Dermis microvascular lymphatic vessel endothelial cell (primary cell): ENCODE measurements at places on chromosomes 12 and 14.

DNA sequence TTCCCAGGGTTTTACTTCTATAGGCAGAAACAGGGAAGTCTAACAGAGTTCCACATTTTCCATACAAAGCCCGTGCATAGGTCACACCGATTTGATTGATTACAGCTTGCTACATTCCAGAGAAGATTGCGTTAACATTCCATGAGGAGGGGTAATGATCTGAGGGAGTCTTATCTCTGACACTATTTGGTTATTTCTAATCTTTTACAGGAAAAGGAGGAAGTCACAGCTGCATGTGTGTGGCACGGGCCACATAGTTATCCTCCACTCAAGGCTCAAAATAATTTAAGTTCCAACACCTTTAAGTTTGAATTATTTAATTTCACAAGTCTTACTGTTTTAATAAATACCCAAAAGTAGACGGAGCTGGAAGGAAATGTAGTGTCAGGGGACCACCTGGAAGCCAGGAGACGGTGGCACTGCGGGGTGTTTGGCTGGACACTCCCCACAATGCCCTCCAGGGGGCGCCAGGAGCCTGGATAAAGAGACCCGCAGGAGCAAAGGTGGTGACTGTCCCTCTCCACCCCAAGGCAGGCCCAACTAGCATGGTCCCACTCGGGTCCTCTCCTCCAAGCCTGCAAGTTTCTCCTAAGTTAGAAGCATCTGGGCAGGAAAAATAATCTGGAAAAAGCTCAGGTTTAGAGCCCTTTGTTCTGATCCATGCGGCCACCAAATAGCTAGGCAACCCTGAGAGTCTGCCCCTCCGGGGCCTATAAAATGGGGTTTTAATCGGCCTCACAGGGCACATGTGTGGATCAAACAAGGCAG, 20.2 kb downstream of the KRT8 start:
- peak; percentile 25 for DNase-seq

GRCh38 chr14:20609215-20610001, 18.2 kb upstream of the RNASE12 start:
- DNase-seq, result peak; percentile 86

GRCh38 chr12:109432842-109433304, 44.2 kb downstream of the KCTD10 start:
- peak; percentile 91 for DNase-seq

DNA sequence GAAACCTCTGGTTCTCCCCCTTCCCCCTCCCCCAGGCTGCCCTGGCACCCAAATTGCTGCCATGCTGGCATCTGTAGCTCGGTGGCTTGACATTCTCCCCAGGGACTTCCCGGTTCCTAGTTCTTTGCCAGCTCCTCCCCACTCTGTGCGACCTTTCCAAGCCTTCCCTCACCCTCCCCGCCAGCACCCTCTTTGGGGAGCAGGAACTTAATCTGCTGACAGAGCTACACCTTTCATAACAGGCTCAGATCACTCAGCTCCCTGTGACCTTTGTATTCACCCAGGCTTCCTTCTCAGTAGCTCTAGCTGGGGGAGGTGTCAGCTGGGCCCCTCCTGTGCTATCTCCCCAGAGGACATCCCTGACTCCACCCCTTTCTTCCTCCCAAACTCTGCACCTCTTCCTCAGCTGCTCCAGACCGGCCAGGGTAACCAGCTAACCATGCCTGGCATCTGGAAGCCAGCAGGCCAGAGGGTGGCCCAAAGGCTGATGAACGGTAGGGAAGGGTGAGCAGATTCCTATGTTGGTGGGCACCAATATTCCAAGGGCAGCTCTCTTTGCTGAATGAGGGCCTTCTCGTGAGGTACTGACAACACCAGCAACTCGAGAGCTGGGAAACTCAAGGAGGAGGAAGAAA, 1.8 kb upstream of the COX14 start:
- DNase-seq, result no peak

DNA sequence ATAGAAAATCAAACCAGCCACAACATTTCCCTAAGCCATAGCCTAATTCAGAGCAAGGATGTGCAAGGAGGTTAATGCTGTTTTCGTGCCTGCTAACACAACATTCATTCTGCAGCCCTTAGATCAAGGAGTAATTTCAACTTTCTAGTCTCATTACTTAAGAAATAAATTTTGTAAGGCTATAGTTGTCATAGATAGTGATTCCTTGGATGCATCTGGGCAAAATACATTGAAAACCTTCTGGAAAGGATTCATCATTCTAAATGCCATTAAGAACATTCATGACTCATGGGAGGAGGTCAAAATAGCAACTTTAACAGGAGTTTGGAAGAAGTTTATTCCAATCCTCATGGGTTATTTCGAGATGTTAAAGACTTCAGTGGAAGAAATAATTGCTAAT, 283.2 kb downstream of the RPAP3 start:
- DNase-seq, result no peak

- DNase-seq, result no peak
These were observed 38.3 kb upstream of the PRB2 start for GRCh38 chr12:11433664-11434063.

- peak; percentile 25 for DNase-seq
These were observed 409.5 kb downstream of the SLC6A15 start for GRCh38 chr12:84502907-84503787.

DNA sequence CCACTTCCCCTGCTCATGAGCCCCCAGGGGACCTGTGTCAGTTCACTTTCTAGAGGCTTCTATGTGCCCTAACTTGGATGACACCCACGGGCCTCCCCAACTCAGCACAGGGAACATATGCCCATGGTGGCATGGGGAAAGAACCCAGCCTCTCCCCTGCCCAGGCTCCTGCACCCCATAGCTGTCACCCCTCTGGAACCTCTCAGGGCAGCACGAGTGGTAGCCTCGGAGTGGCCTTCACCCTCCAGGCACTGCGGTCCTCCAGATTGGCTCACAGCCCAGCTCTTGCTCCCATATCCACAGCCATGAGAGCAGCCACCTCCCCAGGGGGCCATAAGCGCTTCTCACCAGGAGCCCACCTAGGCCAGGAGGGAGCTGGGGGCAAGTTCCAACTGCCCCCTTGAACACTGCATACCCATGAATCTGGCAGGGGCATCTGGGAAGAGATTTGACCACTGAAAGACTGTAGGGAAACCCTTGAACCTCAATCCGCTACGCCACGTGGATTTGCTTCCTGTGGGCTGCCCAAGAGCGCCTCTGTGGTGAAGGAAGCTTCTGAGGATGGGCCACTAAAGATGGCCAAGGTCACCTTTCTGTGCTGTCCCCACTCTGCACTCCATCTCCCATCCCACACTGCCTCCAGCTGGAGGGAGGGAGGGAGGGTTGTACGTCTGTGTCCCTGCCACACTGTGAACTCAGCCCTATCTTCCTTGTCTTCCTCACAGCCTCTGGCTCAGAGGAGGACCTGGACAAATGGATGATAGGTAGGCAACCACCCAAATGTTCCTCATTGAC, 11.9 kb downstream of the PLD4 start:
- DNase-seq, result no peak

GRCh38 chr12:14190694-14191093, 174.8 kb upstream of the ATF7IP start:
- no peak for DNase-seq

DNA sequence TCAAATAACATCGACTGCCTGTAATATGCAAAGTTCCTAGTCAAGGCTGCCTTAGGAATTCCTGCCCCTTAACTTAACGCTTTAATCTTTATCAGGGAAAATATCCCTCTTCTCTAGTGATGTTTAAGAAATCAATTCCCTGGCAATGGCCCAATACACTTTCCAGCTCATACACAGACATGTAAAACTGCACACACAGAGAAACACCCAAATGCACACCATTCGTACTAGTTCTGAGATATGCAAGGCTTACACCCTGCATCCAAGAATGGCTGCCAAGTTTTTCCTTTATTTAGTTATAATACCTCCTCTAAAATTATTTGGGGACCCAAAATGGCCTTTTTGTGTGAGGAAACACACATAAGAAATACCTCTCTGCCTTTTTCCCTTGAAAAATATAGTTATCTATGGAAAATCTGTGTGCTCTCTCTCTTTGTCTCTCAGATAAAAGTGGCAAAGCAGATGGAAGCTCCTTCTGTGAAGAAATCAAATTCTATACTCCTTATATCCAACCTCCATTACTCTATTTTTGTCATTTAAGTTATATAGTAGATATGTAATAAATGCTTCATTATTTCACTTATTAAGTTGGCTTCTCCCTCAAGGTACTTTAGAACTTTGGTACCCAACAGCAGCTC, 120.0 kb upstream of the MDM1 start:
- DNase-seq, result no peak

DNA sequence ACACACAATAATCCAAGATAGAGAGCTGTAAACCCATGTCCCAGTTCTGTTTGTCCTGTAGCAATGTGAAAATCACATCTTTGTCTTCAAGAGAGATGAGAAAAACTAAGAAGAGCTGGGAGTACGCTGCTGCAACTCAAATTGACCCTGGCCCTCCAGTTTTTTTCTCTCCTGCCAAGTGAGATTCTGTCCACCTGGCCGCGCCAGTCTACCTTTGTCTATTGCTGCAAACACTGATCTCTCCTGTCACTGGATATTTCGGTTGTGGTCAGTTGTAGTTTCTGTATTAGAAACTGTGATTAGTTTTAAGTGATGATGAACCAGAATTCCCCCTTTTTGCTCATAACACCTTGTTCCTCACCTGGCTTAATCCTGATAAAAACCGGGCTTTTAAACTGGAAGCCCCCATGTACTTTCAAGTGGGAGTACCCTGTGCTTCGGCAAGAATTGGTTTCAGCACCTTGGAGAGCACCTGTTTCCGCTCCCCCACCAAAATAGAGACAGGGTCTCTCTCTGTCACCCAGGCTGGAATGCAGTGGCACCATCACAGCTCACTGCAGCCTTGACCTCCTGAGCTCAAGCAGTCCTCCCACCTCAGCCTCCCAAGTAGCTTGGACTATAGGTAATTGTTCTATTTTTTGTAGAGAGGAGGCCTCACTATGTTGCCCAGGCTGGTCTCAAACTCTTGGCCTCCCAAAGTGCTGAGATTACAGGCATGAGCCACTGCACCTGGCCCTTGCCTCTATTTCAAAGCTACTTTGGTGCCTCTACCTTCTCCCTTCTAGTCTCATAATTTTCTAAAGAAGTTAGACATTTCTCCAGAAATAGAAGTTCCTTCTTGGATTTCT, 156.8 kb downstream of the PHETA1 start:
- DNase-seq, result no peak

DNA sequence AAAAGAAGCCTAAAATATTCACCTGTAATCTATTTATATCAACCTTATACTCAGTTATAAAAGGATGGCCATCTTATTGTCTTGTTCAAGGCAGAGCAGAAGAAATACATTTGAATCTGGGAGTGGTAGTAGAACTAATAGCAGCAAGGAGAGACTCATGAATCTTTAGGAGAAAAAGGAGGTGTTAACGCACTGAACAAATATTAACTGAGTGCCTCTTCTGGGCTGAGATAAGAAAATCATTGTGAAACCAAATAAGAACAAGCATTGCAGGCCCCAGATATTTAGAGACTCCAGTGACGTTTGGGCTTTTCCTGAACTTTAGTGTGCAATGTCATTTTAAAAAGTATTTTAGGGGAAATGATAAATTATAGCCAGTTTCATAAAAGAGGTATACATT, 790.6 kb downstream of the DIO2 start:
- no peak for DNase-seq

GRCh38 chr12:26331960-26332359, 136.6 kb downstream of the SSPN start:
- no peak for DNase-seq

- DNase-seq, result no peak
These were observed 56.3 kb upstream of the SLC6A13 start for GRCh38 chr12:318759-319515.

GRCh38 chr12:132474237-132474741, 15.7 kb upstream of the FBRSL1 start:
- no peak for DNase-seq

DNA sequence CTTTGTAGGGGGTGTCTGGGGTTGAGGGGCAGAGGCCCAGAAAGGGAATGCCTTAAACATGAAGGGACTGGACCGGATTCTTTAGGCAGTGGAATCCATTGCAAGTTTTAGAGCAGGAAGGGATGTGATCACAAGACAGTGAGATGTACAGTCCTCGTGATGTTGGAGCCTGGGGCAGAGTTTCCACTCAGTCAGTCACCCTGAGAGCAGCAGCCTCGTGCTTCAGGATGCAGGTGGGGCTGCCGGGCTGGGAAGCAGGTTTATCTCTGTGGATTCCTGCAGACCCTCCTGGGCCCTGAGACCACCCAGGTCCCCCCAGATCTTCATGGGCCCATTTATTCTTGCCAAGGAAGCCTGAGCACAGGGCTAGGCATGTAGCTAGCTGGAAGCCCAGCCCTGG, 38.5 kb downstream of the RIN3 start:
- DNase-seq, result no peak

GRCh38 chr12:114685869-114686268, 1.9 kb upstream of the TBX3 start:
- no peak for DNase-seq

DNA sequence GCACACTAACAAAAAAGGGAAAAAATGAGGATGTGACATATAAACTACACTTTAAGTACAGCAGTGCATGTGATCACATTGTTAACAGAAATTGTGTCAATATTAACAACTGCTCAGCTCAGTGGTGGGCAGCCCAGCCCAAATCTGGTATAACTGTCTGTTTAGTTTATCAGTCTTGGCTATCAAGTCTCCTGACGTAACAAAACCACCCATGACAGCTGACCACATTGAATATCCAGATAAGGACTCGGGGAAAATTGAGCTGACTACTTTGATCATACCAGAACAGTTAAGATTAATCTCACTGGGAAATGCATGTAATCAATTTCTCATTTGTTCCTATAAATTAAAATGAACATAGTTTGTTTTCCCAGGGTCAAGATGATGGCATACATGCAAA, 396.6 kb downstream of the SNAPC1 start:
- DNase-seq, result no peak

DNA sequence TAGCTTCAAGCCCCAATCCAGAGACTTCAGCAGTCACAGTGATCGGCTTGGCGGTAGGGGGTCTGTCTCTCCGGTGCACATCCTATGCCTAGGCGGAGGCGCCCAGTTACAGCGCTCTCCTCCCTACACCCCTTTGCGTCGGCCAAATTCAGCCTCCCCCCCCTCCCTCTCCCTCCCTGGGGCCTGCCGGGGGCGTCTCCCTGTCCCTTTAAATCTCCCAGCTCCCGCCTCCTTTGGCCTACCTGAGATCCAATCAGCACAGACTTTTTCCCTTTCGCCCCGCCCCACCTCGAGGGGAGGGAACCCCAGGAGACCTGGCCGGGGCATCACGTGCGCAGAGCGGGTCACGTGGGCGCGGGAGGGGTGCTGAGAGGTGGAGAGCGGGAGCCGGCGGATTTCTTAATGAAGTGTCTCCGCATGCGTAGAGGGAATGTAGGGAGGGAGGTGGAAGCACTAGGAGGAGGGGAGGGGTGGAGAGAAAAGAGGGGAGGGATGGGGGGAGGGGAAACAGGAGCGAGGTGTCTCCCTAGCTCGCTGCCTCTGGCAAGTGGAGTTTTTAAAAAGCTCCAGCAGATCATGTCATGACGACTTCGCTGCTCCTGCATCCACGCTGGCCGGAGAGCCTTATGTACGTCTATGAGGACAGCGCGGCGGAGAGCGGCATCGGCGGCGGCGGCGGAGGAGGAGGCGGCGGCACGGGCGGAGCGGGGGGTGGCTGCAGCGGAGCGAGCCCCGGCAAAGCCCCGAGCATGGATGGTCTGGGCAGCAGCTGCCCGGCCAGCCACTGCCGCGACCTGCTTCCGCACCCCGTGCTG, at the start of gene HOXC13:
HOXC13 (plus strand) TSS at position 506 of the 815 bp plus-strand sequence; CDS start at position 582, 76 bp downstream.
- DNase-seq, result no peak
